Endothelial cell (in vitro differentiated cells): ENCODE measurements at places on chromosomes 1 and 21.

- DNase-seq, result no peak
Measured at GRCh38 chr1:10832703-10833102, 36.3 kb upstream of the CASZ1 start.

GRCh38 chr1:28070725-28071593, 17.5 kb downstream of the EYA3 start:
- DNase-seq, result no peak

- no peak for DNase-seq
Measured at GRCh38 chr1:59055908-59056719, 240.8 kb upstream of the FGGY start.

DNA sequence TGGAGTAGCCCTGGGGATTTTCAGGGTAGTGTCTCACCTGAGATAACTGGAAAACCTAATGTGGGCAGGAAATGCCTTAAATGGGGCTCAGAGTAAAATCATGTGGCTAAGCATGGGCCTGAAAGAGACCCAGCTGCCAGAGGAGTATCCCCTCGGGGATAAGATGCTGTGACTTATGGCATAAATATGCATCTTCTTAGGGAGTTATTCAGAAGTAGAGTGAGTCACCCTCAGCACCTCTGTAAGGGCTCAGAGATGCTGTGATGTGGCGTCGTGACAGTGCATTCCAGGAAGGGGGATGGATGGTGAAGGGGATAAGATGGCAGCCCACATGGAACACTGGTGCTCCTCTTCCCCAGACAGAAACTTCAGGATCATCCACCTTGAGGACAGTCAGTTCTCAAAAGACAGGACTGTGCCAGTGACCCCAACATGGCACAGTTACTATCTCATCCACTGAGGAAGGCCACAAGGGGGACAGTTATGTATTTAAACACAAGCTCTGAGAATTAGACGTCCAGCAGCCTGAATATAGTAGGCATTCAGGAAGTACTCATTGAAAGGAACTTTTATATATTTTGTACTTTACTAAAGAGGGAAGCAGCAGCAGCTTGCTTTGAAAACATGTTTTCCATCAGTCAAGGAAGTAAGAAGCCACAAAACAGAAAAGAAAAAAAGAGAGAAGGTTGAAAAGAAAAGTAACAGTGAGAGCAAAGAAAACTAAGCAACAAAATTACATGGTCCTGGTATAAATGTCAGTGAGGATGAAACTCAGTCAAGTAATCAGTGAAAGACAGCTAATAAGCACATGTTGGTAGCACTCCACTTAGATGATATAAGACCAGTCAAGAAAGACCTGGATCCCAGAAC, 8.3 kb downstream of the IL24 start:
- DNase-seq, result no peak

GRCh38 chr21:16426936-16427335, 697.2 kb downstream of the USP25 start:
- DNase-seq, result no peak

DNA sequence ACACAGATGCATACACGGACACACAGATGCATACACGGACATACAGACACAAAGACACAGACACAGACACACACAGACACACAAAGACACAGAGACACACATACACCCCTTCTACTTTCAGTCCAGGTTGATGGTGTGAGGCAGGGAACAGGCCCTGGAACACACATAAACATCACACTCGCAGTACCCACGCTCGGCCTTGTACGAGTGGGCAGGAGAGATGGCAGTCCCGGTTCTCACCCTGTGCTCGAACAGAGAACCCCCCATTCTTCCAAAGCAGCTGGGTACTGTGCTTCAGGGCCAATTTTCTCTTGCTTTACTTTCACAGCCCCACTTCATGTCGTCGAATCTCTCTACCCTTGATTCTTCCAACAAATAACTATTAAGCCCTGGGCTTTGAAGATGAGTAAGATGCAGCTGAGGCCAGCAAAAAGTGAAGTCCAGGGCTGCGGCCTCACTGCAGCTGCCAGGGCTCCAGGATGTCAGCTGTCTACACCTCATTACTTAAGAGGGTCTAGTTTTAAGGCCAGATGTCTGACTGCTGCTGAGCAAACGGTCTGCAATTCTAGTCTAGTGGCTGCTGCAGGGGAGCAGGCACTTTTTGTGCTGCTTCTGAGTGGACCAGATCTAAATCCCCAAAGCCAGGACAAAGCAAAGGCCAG, 90.1 kb downstream of the PGBD5 start:
- DNase-seq, result no peak

- DNase-seq, result no peak
Measured at GRCh38 chr1:115445090-115445489, 107.0 kb upstream of the NGF start.

DNA sequence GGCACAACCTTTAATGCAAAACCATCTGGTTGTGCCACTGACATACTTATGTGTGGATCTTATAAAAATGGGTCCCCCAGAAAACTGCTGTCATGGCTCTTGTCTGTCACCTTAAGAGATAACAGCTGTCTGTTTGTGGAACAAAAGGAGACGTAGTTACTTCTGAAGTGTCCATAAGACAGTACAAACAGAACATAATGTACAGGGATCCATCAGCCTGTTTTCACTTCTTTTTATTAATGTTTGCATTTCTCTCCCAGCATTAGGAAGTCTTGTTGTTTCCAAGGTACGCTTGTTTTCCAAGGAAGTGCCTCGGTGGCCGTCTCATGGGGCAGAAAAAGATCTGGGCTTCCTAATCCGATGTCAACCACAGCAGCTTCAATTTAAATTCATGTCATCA, 11.2 kb upstream of the ST6GALNAC5 start:
- no peak for DNase-seq

- DNase-seq, result no peak
Measured at GRCh38 chr1:210792250-210793102, 341.5 kb downstream of the KCNH1 start.

- no peak for DNase-seq
Measured at GRCh38 chr1:111275079-111275478, 15.6 kb upstream of the CHIA start.

DNA sequence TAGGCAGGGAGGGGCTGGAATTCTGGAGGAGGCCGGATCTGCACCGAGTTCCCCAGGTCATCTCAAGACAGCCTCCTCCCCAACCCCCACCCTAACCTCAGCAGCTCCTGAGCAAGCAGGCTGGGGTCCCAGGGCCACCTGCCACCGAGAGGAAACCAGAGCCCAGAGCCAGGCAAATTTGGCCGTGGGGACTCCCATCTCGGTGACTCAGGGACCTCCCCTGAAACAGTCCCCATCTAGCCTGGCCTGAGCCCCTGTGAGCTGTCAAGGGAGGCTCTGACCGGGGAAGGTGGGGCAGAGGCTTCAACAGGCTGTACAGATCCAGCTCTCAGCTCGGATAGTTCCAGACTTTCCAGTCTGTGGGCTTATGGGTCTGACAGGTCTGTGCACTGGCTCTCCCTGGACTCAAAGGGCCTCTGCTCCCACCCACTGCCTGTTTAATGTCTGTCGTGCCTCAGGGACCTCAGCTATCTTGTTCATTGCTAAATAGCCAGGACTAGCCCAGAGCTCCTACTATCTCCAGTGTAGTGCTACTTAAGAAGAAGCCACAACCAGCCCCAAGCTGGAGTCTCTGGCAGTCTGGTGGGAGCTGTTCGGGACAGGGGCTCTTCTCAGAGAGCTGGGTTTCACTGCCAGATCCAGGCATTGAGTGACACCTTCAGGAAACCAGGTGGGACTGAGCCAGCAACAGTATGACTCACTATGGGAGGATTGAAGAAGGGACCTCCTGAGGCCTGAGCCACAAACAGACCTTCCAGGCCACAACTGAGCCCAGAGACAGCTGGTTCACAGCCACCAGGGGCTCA, 25.6 kb downstream of the MATN1 start:
- no peak for DNase-seq

GRCh38 chr1:183416850-183417771, 1.1 kb downstream of the NMNAT2 start:
- peak; percentile 90 for DNase-seq

GRCh38 chr1:60153961-60154360, 80.4 kb upstream of the C1orf87 start:
- DNase-seq, result no peak
